GDM1 (cell line): ENCODE measurements at places on chromosomes 2 and 18.

DNA sequence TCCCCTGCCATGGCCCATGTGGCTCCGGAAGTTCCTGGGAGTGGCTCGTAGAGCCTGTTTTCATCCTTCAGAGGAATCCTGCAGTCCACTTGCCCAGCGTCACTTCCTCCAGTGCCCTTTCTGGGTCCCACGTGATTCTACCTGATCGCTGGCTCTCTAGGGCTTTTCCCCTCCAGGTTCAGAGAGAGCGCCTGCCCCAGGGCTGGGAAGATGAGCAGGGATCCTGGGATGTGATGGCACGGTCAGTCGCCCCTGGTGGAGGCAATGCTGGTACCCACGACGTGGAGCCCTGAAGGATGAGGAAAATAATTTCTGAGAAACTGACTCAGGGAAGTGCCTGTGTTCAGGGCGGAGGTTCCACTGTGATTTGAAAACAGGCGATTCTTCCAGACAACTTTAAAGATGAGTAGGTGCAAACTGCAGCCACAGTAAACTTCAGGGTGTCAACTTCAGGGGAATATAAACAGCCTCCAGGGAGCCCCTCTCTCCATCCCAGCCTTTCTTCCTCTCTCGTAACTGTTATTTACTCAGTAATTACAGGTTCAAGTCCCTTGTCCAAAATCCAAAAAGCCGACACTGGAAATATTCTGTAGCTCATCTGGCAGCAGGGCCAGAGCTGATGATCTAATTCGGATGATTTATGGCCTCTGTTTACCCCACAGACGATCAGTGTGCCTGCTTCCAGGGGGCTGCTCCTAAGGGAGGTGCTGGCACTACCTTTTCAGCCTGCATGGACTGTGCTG lies 105.9 kb downstream of the AGAP1 start:
- DNase-seq = no peak

GRCh38 chr2:58800881-58801280 lies 559.8 kb upstream of the FANCL start:
- DNase-seq = no peak

DNA sequence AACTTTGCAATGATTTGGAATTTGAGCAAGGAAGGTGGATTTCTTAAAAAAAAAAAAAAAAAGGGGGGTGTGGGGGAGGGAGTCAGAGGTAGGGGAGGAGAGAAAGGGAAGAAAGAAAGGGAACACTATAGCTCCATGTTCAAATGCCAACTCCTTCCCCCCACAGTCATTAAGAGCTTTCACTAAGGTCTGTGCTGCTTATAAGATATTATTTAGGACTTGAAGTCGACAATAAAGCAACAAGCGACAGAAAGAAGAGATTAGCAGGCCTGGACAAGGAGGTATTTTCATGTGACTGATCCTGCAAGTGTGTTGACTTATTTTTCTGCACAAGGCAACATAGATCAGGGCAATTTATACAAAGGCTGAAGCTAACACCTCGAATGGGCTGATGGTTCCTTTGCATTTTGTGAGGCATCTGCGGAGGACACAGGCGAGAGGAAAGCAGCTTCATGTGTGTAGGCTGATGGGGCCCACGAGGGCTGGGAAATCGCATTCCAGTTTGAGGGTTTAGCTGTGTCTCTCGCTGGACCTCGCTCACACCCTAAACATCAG lies 382.0 kb downstream of the SOX11 start:
- no peak for DNase-seq

- DNase-seq = no peak
Observed at GRCh38 chr18:77967791-77968190, 718.1 kb downstream of the GALR1 start.

DNA sequence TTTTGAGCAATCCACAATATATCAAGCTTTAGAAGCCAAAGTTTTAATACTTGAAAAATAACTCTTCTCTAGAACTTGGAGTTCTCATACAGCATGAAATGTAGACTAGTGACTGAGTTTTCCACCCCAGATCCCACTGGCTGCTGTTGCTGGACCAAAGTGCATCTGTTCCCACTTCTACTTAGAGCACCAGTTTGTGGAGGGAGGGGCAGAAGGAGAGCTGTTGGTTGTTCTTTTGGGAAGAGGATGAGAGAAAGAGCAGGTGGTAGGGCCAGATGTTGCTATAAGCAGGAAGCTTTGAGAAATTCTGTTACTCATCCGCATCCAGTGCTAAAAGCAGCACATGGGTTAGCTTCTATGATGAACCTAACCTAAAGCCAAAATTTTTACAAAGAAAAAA lies 59.0 kb downstream of the MBD2 start:
- no peak for DNase-seq

- no peak for DNase-seq
Observed at GRCh38 chr2:241051578-241052487, 50.3 kb downstream of the MTERF4 start.

- DNase-seq = no peak
Observed at GRCh38 chr18:12628706-12629702, 28.9 kb downstream of the SPIRE1 start.

DNA sequence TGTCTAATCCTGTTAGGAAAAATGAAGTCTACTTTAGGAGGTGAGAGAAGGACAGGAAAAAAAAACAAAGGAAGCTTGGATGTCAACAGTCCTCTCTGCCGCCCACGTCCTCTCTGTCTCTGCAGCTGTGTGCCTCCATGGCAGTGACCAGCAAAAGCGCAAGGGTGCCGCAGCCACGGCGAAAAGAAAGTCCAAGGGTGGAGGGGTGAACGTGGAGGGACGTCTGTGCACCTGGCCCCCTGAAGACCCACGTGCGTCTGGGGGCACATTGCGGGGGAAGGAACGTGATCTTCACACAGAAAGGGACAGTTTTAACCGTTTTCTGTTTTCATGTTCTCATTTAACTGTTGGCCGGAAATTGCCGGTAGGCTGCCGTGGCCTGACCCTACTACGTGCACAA lies 152.7 kb downstream of the MBP start:
- DNase-seq = no peak

DNA sequence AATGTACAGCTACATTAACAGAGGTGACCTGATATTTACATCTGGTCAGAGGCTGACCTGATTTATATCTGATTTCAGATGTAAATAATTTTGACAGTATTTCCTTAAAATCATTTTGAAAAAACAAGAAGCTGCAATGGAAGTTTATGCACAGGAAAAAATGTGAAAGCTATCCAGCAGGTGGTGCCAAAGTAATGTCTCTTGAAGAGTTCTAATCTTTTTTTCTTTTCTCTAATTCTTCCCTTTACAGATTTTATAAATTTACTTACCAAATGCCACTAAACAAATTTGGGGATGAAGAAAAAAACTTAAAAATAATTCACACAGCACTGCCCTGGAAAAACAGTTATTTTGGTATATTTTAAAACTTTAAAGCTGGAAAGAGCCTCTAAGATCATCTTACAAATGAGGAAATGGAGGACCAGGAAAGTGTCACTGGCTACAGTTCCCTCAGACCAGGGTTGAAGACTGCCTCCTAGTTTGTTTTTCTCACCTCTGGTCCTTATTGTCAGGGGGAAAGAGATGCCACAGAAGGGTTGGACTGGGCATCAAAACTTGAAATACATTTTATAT lies 16.4 kb upstream of the FBLN7 start:
- DNase-seq = peak; percentile 3

DNA sequence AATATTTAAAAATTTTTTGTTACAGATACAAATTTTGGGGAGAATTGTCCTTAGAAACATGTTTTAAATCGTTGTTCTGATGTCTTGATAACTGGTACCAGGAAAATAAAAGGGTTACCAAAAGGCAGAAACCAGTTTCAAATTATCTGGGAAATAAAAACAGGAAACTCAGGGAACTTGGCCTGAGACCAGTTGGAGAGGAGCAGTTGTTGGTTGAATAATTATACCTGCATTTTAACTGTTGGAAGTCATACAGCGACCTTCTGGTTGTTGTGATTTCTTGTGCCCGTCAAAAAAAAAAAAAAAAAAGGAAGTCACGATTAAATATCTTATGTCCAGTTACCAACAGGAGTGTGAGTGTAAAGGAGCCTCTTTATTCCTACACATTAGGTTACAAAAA lies 51.8 kb downstream of the CRIM1 start:
- DNase-seq = no peak

DNA sequence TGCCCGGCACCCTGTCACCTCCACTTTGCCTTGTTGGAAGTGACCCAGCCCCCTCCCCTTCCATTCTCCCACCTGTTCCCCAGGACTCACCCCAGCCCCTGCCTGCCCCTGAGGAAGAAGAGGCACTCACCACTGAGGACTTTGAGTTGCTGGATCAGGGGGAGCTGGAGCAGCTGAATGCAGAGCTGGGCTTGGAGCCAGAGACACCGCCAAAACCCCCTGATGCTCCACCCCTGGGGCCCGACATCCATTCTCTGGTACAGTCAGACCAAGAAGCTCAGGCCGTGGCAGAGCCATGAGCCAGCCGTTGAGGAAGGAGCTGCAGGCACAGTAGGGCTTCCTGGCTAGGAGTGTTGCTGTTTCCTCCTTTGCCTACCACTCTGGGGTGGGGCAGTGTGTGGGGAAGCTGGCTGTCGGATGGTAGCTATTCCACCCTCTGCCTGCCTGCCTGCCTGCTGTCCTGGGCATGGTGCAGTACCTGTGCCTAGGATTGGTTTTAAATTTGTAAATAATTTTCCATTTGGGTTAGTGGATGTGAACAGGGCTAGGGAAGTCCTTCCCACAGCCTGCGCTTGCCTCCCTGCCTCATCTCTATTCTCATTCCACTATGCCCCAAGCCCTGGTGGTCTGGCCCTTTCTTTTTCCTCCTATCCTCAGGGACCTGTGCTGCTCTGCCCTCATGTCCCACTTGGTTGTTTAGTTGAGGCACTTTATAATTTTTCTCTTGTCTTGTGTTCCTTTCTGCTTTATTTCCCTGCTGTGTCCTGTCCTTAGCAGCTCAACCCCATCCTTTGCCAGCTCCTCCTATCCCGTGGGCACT lies 4.5 kb downstream of the RETREG2 start:
- no peak for DNase-seq

DNA sequence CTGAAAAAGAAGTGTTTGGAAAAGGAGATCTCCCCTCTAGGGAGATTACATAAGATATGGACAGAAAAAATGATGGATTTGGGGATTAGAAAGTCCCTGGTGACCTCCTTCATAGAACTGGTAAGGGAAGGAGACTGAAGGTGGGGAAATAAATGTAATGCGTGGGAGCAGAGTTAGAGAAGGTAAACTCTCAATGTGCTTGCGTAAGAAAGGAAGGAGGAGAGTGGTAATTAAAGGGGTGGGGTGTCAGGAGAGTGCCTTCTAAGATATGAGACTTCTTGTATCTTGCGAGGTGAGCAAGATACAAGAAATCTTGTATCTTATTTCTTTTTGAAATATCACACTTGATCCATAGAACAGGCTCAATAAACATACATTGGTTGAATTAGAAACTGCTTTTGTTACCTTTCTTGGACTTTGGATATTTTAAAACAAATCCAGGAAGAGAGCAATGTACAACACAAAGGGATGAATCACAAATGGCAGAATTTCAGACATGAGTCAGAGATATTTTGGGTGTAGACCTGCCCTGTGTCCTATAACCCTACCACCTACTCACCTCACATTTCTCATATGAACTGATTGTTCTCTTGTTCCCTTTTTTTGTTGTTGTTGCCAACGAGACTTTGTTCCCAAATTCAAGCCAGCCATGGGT lies 342.4 kb downstream of the INSIG2 start:
- no peak for DNase-seq

DNA sequence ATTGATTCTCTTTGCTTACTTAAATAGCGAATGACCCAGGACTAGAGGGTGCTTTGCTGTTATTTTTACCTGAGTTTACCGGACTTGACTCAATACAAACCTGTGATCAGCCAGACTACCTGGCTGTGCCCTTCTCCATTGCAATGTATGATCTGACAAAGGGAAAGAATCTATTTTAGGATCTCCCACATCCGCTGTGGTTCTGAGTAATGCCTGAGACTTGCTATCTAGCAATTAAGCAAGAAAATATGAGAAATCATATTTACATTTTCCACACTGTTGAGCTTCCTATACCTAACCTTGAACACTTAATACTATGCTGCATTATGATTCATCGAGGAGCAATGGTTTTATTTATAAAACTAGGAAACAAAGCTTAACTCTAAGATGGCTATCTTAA lies 215.2 kb downstream of the RAD51AP2 start:
- DNase-seq = no peak

- no peak for DNase-seq
Observed at GRCh38 chr2:205130111-205130829, 552.0 kb upstream of the NRP2 start.

GRCh38 chr2:23636426-23636825 lies 251.4 kb downstream of the KLHL29 start:
- no peak for DNase-seq

- DNase-seq = no peak
Observed at GRCh38 chr18:8786483-8787370, 81.4 kb downstream of the MTCL1 start.

- DNase-seq = peak; percentile 61
Observed at GRCh38 chr18:31555971-31556747, 35.5 kb upstream of the TTR start.
